Posterior vena cava (tissue), 2 donors: ENCODE measurements at places on chromosomes 1 and 21.

DNA sequence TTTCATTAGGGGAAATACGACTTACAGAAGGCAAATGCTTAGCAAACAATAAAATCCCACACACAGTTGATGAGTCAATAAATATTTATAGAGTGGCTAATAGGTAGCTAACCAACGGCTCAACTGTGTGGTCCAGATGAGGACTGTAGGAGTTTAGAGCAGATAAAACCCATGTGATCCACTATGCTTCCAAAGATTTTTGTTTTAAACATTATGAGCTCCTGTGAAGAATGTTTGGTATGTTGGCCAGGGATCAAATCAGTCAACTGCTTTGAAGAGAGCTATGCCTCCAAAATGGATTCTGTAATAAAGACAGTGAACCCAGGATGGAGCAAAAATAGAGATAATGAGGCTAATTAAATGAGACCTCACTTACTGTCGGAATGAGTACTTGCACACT, 72.3 kb upstream of the COL11A1 start:
- no peak for DNase-seq

GRCh38 chr1:239831577-239832355, 259.9 kb upstream of the FMN2 start:
- DNase-seq = no peak

DNA sequence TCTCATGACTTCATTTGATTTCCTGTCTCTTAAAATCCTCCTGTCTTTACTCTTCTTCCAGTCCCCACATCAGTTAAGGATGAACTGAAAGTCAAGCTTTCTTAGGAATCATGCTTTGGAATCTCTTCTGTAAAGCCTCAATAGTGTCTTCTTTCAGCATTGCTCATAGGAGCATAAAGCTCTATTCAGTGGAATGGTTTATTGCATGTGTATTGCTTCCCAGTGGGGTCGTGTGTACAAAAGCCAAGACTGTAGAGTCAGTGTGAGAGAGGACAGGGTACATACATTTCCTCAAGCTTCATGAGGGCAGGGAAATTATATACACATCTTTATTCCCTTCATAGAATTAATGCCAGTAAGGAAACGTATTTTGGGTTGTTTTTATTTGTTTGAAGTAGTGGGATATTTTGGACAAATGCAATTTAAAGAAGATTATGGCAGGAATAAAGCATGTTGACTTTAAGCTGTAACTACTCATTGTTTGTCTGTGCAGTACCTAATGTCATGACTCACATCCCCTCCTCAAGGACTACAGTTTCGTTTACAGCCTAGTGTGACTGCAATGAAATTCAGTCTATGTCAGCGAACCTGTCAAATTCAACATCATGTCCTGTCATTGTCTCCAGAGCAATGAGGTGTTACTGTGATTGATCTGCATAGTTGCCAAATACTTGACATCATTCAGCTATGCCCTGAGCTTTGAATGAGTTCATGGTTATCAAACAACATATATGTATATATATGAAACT, 2164.2 kb downstream of the NCAM2 start:
- DNase-seq = no peak

DNA sequence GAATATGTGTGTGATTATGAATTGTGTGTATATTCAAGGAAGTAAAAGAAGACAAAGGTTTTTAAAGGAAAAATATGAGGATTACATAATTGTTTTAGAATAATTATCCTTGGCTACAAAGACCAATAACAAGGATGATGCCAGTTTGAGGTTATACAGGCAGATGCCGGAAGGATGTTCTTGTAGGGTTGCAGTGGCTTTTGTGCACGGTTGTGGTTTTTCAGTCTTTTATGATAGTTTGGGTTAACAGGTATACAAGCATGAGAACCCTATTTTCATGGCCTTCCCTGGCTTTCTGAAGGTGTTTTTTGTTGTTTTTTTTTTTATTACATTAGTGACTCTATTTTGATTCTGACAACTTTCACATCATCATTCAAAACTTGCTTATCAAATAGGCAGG, 4.9 kb downstream of the CR2 start:
- DNase-seq = no peak

- DNase-seq = no peak
Measured at GRCh38 chr1:109826930-109827349, 63.2 kb upstream of the EPS8L3 start.

DNA sequence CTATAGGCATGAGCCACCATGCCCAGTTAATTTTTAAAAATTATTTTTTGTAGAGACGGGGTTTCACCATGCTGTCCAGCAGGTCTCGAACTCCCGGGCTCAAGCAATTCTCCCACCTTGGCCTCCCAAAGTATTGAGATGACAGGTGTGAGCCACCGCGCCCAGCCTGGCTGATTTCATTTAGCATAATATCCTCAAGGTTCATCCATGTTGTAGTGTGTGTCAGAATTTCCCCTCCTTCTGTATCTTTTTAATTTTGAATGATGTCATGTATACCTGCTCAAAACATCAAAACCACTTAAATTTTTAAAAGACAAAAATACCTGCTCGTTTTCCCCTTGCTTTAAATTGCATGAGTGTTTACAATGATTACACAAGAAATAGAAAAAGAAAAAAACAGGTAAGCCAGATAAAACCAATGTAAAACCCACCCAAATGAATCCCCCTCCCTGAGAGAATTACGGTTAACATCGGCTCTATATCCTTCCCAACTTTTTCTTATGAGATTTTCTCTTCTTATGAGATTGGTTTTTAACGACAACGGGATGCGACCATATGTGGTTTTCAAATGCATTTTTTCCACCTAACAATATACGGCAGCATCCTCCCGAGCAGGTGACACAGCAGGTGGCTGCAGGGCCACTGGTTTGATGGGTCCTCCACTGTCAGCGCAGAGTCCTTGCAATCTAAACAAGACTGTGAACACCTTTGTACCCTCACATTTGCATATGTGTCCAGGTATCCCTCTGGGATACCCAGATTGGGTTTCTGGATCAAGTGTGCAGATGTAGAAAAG, 22.1 kb downstream of the IFFO2 start:
- no peak for DNase-seq

- DNase-seq = no peak
Measured at GRCh38 chr1:94922761-94923331, 4.1 kb downstream of the CNN3 start.

DNA sequence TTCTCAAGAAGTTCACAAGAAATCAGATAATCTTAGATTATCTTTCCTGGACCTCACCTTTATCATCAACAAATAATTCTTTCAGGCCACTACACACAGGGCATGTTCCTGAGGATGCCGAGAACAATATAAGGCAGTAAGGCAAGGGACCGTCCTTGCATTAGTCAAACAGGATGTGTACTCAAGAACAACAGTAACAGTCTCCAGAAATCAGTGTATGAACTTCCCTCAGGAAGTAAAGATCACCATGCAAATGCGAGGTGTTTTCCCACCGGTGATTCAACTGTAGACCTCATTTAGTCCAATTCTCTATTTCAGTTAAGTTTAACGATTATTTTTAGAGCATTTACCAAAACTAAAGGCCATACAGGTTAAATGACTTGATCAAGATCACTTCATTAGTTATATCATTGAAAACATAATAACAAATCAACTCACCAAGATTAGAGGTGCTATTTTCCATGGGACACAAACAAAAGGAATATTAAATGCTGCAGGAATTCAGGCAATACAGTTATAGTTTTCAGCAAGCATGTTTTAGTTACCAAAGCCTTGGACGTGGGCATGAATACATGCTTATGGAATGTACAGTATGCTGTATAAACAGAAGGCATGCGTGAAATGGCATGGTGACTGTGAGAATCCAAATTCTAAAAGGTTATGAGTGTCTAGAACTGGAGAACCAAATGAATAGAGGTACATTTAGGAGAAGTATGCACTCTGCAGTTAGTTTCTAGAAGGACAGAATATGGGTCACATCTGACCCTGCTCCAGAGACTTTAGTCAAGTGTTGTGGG, 145.2 kb downstream of the TNR start:
- no peak for DNase-seq

DNA sequence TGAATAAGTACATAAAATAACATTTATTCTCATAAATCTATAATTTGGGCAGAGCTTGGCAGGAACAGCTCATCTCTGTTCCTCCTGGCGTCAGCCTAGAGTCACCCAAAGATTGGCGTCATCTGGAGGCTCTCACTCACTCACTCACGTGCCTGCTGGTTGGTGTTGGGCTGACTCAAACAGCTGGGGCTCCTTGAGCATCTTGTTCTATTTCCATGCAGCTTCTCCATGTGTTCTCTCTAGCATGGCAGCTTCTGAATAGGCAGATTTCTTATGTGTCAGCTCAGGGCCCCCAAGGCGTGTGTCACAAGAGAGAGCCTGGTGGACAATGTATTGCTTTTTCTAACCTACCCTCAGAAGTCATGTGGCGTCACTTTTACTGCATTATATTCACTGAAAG, 70.6 kb upstream of the RAB3GAP2 start:
- DNase-seq = no peak

DNA sequence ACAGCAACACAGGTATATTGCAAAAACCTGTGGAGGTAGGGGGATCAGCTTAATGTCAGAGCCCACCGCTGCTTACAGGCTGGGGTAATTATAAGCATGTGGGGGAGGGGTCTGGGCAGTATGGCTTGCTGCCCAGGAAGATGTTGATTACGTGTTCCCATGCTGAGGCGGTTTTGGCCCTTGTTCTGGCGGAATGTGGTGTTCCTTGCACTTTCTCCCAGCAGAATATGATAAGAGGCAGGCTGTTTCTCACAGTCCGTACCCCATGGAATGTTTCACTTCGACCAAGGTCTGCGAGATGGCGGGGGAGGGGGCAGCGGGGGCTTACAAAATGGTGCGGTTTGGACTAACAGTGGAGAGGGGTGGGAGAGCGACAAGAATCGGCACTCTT, 9.8 kb upstream of the HPCAL4 start:
- DNase-seq = no peak

DNA sequence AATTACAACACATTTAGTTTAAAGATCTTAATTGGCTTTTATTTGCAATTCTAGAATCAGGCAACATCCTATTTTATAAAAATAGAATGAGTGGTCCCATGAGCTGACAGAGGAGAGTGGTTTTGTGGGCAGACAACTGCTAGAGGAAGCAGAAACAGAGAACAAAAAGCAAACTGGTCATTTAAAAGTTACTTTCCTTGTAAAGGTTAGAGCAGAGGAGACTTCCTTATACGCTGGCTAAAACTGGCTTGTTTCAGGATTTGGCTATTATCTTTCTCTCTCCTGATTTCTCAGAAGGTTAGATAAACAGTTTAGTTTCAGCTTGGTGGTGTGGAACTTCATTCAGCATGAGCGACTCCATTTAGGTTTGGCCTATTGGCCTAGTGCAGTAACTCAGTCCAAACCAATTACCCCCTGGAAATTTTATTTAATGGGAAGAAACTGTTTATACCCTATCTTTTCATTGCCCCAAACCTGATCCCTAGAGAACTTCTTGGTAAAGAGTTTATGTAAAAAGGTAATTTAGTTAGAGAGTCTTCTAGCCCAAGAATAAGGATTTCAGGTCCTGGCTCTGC, 32.2 kb upstream of the IL20 start:
- DNase-seq = no peak

DNA sequence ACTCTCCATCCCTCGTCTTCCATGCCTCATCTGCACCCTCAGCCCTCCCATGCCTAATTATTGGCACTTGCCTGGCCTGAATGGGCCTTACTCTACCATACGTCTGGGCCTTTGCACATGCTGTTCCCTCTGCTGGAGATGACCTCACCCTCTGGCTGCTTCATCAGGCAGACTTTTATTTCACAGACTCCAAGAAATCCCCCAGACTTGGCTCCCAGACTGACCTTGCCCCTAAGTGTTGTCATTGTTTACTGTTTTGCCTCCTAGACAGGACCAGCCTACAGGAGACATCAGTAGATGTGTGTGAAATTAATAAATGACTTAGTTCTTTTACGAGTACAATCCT, 5.2 kb upstream of the AHDC1 start:
- DNase-seq = no peak

DNA sequence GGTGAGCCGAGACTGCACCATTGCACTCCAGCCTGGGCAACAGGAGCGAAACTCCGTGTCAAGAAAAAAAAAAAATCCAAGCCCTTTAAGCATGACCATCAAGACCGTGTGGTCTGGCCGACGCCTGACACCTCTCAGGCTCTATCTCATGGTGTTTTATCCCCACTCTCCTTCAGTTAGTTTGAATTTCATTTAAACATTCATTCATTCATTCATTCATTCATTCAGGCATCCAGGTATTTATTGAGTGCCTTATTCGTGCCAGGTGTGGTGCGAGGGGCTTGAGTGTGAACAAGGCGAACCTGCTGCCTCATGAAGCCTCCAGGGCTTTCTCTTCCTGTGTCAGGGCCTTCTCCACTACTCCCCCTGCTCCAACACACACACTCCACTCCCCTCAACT, 22.6 kb upstream of the OPRD1 start:
- peak; percentile 28 for DNase-seq

GRCh38 chr21:26385721-26386120, 187.4 kb downstream of the CYYR1 start:
- DNase-seq = no peak

DNA sequence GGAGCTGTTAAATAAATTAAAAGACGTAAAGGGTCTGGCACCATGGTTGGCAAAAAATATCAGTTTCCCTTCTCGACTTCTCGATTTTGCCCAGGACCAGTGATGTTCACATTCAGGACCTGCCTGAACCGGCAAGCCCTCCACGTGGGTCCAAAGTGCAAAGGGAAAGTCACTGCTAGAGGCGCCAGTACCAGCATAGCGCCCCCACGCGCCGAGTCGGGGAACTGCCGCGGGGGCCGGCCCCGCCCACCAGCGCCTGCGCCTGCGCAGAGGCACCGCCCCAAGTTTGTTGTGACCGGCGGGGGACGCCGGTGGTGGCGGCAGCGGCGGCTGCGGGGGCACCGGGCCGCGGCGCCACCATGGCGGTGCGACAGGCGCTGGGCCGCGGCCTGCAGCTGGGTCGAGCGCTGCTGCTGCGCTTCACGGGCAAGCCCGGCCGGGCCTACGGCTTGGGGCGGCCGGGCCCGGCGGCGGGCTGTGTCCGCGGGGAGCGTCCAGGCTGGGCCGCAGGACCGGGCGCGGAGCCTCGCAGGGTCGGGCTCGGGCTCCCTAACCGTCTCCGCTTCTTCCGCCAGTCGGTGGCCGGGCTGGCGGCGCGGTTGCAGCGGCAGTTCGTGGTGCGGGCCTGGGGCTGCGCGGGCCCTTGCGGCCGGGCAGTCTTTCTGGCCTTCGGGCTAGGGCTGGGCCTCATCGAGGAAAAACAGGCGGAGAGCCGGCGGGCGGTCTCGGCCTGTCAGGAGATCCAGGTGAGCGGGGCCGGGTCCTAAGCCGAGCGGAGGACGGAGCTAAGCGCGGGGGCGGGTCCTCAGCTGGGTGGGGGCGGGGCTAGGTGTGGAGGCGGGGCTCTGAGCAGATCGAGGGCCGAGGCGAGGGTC, at the start of gene PINK1:
Gene PINK1, plus strand, starts transcription at position 269 of the 875 bp plus-strand sequence. Its CDS starts 91 bp downstream, at position 360.
- DNase-seq = peak; percentile 95

DNA sequence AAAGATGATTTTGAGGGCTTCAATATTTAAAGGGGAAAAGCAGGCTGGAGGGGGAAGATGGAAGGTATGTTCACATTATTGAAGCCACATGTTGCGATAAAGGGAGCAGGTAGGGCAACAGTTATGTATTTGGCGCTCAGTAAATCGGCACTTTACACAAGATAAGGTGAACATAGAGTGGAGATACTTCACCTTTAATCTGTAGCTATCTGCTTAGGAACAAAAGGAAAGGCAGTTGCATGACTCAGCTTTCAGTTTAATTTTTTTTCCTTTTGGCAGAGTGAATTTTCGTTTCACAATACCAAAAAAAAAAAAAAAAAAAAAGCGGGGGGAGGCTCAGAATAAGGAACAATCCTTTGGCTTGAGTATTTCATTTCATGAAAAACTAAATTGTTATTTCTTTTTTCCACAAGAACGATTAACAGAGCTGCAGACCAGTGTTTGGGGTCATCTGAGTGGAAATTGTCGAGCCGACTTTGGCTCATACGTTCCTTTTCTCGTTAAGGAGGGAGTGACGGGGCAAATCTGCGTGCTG, 1.1 kb upstream of the COQ8A start:
- no peak for DNase-seq

GRCh38 chr21:17416139-17416538, 96.7 kb upstream of the CXADR start:
- DNase-seq = no peak
